Stimulated activated CD4-positive, alpha-beta T cell treated with anti-CD3 and anti-CD28 coated beads, Interleukin-1b, Interleukin-23, amount 100 ng/mL, for 24 hours (primary cell): ENCODE measurements at places on chromosomes 2 and 18.

- no peak for DNase-seq
These were observed 36.1 kb downstream of the TMEM163 start for GRCh38 chr2:134682726-134683125.

GRCh38 chr2:234211797-234212196, 161.3 kb downstream of the SPP2 start:
- DNase-seq: no peak

DNA sequence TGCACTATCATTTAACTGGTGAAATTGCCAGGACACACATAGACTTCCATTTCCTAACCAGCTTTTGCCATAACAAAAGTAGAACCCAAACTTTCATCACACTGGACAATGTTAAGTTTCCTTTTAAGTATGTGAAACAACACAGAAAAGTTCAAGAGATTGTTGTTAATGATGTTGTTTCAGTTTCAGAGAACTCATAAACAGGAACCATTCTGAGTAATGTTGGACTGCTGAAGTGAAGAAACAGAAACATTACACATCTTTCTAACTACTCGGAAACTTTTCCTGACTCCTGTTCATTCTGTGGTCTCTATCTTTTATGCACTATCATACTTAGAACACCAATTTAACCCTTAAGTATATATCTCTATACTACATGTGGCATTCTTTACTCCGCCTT, 179.2 kb downstream of the RIT2 start:
- no peak for DNase-seq

DNA sequence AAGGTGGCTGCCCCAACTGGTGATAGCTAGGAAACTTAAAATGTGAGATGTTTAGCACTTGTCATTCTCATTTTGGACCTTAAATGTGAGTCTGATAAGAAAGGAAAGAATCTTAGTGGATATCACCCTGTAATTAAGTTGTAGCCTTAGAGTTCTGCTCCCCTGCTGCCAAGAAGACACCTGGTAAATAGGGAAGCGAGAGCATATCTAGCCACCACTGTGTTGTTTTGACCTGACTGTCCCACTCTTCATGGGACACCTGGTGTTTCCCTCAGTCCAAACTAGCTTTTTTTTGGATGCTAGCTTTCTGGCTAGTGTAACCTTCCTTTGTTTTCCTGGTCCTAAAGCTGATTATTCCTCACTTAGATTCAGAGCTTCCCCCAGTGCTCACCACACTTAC, 357.6 kb downstream of the RAD51AP2 start:
- no peak for DNase-seq

GRCh38 chr2:161206471-161207032, 46.3 kb downstream of the TANK start:
- no peak for DNase-seq

- DNase-seq: no peak
These were observed 612.8 kb downstream of the RNF144A start for GRCh38 chr2:7530001-7530400.

DNA sequence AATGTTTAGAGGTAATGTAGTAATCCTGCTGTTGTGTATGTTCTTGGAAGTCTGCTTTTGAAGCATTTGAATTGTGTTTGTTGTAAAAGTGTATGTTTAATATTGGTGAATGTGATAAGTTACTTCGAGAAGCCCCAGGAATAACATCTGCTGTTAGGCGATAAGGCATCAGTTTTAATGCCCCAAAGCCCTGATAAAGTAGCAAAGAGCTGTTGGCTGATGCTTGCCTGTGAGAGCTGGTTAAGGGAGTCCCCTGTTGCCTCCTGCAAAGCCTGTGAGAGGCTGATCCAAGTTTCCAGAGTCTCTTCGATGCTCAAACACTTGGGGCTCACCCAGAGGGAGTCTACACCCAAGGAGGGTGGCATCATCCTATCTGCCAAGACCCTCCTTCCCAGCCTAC, 110.3 kb downstream of the RNF152 start:
- DNase-seq: no peak

DNA sequence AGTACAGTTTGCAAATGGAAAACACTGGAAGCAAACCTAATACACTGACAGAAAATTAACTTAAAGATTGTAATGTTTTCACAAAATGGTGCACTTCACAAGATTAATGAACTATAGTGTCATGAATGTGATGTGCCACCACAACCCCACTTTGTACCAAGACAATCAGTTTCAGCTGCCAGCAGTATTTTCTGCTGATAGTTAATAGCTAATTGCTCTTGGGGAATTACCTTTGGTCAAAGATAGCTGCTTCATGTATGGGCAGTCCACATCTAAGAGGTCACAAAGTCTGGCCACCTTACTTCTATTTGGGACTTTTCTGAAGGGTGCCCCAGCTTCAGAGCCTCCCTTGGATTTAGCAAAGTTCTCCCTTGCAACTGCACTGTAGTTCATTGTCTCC, 254.0 kb downstream of the CALCRL start:
- no peak for DNase-seq

GRCh38 chr2:68319398-68320117, at the start of gene CNRIP1:
TSS of gene CNRIP1 (minus strand) at chr2:68319949. CDS start at chr2:68319400, 549 bp downstream.
- no peak for DNase-seq

GRCh38 chr2:10903861-10904210, 7.9 kb upstream of the KCNF1 start:
- DNase-seq: no peak

DNA sequence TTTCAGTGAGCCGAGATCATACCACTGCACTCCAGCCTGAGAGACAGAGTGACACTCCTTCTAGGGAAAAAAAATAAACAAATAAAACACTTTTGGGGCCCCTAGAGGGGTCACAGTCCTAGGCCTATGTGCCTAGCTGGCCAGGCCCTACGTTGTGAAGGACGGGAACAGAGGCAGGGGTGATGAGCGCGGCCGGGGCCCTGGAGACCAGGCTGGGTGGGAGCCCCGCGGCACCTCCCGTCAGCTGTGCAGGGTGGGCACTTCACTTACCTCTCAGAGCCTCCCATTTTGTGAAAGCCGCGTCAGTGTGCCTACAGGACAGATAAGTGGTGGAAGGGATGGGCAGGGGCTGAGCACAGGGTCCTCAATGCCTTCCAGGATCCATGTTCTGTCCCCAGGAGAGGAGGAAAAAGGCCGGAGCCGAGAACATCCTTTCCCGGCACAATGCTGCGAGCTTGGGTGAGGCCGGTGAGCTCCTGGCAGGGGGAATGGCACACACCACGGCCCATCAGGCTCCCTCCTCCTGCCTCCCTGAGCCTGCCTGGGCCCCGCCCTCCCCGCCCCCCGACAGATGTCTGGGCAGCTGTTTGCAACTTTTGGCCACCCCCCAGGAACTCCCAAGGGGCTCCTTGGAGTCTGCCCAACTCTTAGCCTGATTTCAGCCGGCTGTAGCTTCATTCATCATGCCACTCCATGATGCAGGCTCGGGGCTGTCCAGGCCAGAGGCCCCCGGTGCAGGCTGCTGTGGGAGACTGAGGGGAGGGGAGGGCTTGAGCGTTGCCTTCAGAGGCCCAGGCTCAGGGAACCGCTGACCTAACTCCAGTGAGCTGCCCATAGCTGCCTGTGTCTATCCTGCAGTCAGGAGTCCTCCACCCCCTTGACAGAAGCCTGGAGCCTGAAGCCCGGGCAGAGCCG, 196.5 kb downstream of the TFCP2L1 start:
- no peak for DNase-seq

- DNase-seq: no peak
These were observed 18.3 kb downstream of the DNPEP start for GRCh38 chr2:219369447-219369861.

DNA sequence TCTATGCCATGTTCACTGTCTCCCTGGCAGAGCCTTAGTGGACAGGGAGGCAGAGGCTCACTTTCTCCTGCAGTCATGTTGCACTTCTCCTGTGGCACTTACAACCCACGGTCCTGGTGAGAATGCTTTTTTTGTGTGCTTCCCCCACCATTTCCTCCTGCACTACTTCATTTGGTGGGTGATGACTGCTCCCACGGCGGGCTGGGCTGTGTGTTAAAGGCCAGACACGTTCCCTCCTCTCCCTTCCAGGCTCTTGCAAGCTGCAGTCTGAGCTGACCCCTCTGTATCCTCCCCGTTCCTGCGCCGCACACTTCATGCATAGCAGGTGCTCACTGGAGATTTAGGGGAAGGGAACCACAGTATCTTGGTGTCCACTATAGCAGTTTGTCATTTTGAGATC, 170.5 kb downstream of the CELF4 start:
- no peak for DNase-seq

GRCh38 chr2:176126929-176127773, 2.4 kb upstream of the HOXD8 start:
- peak; percentile 68 for DNase-seq

GRCh38 chr18:26477828-26478466, 70.4 kb downstream of the KCTD1 start:
- no peak for DNase-seq

GRCh38 chr2:30106543-30106942, 40.3 kb upstream of the YPEL5 start:
- DNase-seq: no peak

DNA sequence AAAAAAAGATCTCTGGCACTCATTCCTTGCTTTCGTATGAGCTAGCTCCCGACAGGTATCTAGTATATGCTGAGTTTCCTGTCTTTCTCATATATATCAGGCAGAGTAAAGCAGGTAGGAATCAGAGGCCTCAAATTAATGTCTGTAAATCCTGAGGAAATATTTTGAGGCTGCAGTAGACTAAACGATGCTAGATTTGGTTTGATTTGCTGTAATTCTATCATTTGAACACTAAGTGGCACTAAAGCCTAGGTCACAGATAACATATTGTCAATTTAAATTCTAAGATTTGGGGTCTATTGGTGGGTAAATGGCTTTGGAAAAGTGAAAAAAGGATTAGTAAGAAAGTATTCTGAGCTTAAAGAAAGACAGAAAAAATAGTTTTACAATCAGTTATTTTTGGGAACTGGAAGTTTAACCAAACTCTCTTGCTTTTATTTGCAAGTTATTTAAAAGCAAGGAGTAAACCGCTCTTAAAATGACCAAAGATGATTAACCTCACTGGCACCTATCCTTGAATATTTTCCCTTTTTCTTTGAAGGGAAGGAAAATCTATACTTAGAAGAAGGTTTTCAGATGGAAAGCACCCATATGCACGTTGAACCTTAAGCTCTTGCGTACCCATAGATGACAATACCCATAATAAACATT, 37.6 kb upstream of the SLC4A10 start:
- no peak for DNase-seq

- no peak for DNase-seq
These were observed 91.0 kb downstream of the ADCYAP1 start for GRCh38 chr18:995629-996028.

- DNase-seq: no peak
These were observed 6.8 kb upstream of the EFHD1 start for GRCh38 chr2:232626584-232626983.

GRCh38 chr2:98524168-98524567, 79.5 kb downstream of the INPP4A start:
- no peak for DNase-seq

DNA sequence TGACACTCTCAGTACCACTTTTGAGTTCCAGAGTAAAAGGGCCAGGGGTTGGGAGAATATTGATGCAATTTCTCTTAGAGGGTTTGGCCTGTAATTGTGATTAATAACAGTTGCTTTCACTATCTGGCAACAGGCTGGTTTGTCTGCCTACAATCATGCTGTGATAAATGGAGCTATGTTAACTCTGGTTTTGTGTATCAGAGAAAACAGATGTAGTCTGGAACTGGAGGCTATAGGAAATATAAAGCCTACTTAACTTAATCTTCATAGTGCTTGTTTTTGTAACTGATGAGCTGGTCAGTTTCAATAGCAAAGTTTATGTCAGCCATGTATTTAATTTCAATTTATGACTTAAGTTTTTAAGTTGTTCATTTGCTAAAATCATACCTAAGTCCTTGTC, 138.0 kb downstream of the AGPS start:
- no peak for DNase-seq

DNA sequence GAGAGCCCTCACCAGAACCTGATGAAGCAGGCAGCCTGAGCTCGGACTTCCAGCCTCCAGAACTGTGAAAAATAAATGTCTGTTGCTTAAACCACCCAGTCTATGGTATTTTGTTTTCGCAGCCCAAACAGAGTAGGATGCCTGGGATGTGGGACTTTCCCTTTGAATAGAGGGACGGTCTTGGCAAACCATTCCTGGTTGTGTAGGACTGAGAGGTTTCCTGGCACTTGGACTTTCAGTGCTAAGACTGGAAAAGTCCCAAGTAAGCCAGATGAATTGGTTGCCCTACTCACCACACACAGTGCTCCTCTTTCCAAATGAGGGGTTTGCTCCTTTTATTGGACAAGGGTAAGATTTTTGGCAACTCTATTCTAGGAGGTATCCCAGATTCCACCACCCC, 46.8 kb upstream of the ACMSD start:
- no peak for DNase-seq

DNA sequence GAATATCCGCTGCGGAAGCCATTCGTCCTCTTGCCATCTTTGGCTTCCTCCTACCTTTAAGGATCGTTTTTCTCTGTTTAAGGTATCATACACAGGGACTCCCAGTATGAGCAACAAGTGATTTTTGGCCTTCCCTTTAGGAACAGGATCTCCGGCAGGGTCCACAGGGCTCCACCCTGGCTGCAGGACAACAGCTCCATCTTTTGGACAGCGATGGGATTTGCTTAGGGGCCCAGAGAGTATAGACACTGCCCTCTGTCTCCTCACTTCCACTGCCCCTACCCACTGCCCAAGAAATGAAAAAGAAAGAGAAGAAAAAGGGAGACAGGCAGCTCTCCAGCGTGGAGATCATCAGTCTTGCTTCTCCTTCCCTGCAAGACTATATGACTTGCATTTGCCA, 224.5 kb downstream of the UXS1 start:
- DNase-seq: no peak

DNA sequence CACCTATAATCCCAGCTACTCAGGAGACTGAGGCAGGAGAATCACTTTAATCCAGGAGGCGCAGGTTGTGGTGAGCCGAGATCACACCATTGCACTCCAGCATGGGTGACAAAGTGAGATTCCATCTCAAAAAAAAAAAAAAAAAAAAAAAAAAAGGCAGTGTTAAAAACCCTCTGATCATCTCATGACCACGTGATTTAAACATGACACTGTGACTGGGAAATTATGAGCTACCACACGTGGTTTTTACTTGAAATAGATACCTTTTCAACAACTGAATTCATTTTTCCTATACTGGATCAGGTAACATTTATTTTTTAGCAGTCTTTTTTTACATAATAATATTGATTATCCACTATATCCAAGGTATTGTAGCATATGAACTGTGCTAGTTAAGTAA, 102.7 kb downstream of the PTRHD1 start:
- no peak for DNase-seq
